ENCODE measurements at places on chromosomes 3 and 15.

GRCh38 chr3:109545746-109546145, 208.4 kb upstream of the DPPA4 start:
- DNase-seq: no peak
- H3K27ac ChIP-seq: no peak overlapping the region
- H3K36me3 ChIP-seq: no peaks in the 10 kb centered on the region
- H3K4me1 ChIP-seq: no peaks in the 10 kb centered on the region
- no peak overlapping the region for H3K4me3 ChIP-seq

DNA sequence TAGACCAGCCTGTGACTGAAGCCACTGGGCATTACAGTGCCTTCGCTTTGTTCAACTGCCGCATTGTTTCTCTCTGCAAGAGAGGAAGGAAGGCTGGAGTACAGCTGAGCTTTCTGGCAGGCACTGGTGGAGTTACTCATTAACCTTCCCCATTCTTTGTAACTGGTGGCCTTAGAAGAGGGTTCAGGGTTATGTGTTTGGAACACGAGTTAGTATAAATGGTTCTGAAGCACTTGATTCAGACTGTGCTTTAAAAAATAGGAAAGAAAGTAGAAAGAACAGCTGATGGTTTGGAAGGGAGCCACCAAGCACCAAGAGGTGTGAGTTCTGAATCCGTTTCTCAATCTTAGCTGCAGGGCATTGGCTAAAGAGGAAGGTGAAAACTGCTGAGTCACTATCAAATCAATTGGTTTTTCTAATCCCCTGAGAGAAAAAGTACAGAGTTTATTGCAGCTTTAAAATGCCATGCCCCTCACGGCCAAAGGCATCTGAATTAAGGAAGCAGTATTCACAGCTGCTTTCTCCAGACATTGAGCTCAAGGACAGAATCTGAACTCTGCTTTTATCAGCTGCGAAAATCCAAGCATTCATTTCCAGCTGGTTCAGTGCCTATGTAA, 3.6 kb downstream of the HGD start:
- peaks cover 4% of the 10 kb centered on the region for H3K36me3 ChIP-seq
- H3K4me3 ChIP-seq: no peak overlapping the region
- H3K27me3 ChIP-seq: peaks cover 2% of the 10 kb centered on the region

DNA sequence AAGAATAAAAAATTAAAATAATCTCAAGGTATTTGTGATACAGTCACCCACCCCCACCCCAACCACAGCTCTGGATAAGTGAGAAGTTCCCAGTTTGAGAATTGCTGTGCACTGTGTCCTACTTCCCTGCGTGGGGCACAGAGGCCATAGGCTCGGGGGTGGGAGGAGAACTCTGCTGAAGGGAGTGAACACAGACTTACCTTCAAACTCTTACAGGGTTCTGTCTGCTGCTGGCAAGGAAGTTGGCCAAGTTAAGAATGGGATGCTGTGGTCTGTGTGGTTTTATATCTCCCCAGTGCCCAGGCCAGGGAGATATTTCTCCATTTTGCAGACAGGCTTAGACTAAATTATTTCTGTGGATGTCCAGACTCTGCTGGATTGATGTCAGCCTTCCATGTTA, 37.6 kb downstream of the SPTSSB start:
- H3K4me3 ChIP-seq: no peak overlapping the region
- no peak overlapping the region for H3K27ac ChIP-seq
- no peaks in the 10 kb centered on the region for H3K36me3 ChIP-seq
- H3K4me1 ChIP-seq: no peaks in the 10 kb centered on the region
- no peak for DNase-seq
- H3K27me3 ChIP-seq: peaks cover 18% of the 10 kb centered on the region

DNA sequence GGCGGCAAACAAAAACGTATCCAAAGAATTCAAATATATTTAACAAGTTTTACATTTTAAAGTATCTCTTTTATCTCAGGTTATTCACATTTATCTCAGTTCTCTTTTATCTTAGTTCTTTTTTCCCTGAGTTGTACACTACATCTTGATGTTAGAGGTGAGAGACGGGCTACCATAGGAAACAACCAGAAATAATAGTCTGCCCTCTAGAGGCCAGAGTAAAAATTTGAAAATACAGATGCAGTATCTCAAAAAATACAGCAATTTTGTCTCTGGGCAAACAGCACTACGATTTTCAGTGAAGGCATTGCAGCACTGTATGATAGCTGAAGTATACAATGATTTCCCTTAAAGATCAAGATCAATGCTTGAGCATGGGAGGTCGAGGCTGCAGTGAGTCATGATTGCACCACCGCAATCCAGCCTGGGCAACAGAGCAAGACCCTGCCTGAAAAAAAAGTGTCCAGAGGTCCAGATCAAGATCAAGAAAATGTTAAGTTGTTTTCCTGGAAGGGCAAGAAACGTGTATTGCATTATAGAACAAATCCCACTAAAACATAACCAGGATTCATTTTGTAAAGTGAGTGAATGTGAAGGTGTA, 82.6 kb upstream of the ATP11B start:
- peaks cover 2% of the 10 kb centered on the region for H3K4me1 ChIP-seq
- H3K36me3 ChIP-seq: no peaks in the 10 kb centered on the region
- no peak overlapping the region for H3K27ac ChIP-seq
- H3K4me3 ChIP-seq: no peak overlapping the region
- DNase-seq: no peak

DNA sequence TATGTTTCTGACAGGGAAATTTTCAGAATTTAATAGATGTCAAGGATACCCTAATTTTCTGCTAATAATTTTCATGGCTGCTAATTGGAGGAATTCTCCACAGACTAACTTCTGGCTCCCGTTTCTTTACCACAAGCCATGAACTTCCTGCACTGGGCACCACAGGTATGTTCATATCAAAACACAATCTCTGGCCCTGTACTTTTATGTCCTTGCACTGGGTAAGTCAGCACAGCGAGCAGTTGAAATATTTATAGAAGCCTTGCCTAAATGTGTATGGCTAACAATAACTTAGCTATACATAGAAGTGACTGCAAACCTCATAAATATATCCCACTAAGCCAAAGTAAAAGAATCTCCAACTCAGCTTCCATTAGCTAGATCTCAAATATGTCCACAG, 246.9 kb downstream of the ZIC1 start:
- no peak overlapping the region for H3K27ac ChIP-seq
- no peak for DNase-seq
- no peaks in the 10 kb centered on the region for H3K36me3 ChIP-seq
- no peak overlapping the region for H3K4me3 ChIP-seq

DNA sequence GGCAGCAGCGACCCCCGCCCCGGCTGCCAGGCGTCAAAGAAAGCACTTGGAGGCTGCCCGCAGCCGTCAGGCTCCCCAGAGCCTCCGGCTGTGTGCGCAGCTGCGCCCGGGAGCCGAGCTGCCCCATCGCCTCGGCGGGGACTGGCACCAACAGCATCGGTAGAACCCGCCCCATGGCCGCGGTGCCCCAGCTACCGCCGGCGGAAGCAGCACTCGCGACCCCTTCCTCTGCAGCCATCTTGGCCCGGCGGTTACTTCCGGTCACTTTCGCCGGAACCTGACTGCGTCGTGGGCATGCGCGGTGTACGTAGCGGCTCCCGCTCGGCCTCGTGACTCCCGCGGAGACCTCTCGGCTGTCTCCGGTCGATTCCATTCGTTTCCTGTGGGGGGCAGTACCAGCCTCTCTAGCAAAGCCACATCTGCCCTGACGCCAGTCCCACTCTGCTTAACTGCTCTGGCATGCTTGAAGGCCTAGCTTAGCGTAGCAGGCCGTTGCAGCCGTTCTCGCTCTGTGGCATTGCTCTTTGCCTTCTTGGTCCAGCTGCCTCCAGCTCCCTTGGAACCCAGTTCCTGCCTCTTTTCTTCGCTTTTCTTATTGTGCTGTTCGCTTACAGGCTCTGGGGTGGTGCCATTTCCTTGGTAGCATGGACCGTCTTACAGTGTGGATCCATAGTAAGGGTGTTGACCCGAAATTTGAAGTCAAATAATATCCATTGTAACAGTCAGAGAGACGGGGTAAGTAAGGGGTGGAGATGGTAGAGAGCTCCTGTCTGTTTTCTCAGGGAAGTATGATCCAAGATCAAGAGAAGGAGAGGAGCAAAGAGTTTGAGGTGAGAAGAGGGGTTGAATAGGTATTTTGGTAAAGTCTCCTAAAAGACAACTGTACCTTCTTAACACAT, at the start of gene SPG11:
Gene SPG11, minus strand, starts transcription at position 253 of the 899 bp plus-strand sequence. Its CDS starts 15 bp downstream, at position 238.
- H3K4me3 ChIP-seq: peak within 1 kb of the TSS; percentile 96
- H3K27me3 ChIP-seq: no peaks in the 10 kb centered on the region
- peaks cover 15% of the 10 kb centered on the region for H3K36me3 ChIP-seq
- DNase-seq: peak; percentile 99
